ENCODE measurements at places on chromosomes 7 and 10.
A peak's percentile ranks its signal among the peaks of the same experiment; 100 is the strongest.

DNA sequence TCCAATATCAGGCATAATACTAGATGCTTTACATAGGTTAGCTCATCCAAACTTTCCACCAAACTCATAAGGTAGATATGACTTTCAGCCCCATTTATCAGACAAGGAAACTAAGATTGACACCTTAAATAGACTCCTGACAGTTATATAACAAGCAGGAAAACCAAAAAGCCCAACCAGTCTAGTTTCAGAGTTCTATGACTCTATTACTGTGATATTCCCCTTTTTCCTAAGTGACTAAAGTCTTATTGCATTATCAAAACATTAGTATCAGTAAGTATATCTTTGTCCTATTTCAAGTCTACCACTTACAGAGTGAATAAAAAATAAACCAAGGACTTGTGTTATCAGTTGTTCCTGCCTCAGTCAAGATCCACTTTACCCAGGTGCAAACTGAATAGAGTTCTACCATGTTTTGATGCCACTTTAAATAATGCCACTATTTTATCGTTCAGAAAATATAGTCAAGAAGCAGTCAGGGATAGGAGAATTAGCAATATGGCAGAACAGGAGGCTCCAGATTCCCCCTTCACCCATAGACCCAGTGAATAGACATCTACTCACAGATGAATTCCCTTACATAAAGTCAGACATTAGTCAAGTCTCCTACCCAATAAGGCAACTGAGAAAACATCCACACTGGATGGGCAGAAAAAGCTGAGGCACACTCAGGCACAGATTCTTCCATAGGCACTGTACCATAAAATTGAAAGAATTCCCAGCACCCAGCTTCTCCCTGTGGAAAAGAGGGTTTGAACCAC, 74.1 kb downstream of the CRPPA start:
- DNase-seq: no peak

DNA sequence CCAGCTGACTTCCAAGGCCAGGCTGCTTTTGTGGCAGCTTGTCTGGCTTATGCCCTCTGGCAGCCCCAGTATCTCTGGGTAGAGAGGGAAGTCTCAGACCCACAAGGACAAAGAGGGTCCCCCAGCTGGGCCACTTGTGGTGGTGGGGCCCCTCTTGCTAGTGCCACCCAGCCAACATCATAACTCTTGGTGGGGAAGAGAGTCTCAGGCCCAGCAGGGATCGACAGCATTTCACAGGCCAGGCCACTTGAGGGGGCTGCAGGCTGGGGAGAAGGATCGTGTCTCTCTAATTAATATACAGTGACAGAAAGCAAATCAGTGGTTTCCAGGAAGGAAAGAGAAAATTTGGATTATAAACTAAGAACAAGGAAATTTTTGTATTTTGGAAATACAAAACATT, 76.0 kb downstream of the TYW1B start:
- no peak for DNase-seq

- DNase-seq: no peak
These were observed 149.4 kb downstream of the USP6NL start for GRCh38 chr10:11462071-11462470.

DNA sequence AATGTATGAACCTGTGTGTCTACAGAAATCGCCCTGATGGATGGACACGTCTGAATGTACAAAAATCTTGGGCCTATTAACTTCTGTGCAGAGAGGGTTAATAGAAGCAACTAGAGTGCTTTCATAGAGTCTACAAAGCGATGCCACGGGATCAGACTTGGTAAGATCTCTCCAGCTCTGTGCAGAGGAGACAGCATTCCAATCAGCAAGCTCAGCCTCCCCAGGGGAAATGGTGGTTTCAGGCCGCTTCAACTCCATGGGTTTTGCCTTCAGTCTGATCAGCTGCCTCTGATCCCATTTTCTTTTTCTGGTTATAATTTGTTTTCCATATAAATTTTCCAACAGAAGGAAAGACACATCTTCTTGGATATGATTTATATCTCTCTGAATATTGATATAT, 35.1 kb upstream of the COBL start:
- no peak for DNase-seq

- DNase-seq: no peak
These were observed 74.0 kb downstream of the SLC16A9 start for GRCh38 chr10:59635502-59636290.

DNA sequence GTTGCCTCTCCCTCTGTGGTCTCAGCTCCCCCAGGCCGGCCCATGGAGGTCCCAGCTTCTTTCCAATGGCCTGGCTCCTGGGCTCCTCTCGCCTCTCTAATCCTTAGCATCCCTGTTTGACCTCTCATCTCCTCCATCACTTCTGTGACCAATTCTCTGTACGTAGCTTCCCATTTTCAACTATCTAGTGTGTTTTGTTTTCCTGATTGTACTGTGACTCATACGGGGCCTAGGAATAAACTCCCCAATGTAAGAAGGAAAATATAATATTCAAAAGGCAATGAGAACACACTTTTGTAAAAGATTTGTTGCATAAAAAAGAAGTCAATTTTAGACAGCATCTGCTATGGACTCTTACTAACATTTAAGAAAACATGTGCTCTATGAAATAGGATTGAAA, 90.3 kb downstream of the MKX start:
- DNase-seq: no peak

- DNase-seq: no peak
These were observed 44.5 kb downstream of the TAS2R16 start for GRCh38 chr7:122951006-122951405.

DNA sequence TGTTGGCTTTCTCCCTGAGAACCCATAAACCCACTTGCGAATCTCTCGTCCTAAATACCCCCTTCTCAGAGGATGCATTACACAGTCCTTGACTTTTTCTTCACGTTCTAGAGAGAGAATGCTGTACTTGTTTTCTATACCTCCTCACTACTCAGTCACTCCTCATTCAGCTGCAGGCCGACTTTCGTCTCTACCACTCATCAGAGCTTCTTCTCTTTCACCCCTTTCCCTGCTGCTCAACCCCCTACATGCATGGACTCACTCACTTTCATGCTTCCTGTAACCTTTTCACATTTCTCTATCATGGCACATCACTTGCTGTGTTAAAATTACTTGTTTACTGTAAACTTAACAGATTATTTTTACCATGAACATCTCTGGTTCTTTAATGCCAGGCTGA, 19.8 kb downstream of the MDFIC start:
- no peak for DNase-seq

GRCh38 chr10:50439806-50440205, 183.9 kb downstream of the SGMS1 start:
- DNase-seq: no peak

DNA sequence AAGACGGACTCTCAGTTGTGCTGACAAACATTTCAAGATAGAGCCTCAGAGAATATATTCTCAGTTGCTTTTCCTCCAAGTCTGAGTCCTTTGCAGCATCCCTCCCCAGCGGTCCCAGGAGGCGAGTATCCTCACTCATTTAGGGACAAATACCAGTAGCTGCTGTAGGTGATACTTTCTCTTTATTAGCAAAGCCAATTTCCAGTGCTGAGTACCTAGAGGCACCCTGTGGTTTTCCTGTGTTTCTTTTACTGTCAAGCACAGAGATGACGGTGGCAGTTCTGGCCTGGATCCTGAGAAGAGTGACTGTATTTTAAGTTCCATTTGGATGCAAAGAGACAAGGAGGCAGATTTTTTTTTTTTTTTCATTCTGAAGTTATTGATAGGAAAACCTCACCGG, 1058.4 kb downstream of the SORCS3 start:
- no peak for DNase-seq

DNA sequence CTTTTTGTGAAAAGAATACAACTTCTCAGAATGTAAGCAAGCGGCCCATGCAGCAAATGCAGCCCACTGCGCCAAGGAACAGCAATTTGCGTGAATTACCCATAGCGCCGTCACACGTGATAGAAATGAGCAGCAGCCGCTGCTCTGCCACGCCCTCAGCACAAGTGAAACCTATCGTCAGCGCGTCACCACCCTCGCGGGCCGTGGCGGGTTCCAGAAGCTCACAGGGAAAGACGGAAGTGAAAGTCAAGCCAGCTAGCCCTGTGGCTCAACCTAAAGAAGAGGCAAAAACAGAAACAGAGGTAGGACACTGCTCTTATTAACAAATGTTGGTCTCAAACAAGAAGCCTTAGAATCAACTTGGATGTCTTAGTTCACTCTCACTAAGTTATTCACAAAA, 70.5 kb downstream of the SHH start:
- DNase-seq: no peak

- no peak for DNase-seq
These were observed 386.0 kb downstream of the HGF start for GRCh38 chr7:81383846-81384245.

- no peak for DNase-seq
These were observed 354.1 kb upstream of the SEMA3A start for GRCh38 chr7:84548366-84549365.

DNA sequence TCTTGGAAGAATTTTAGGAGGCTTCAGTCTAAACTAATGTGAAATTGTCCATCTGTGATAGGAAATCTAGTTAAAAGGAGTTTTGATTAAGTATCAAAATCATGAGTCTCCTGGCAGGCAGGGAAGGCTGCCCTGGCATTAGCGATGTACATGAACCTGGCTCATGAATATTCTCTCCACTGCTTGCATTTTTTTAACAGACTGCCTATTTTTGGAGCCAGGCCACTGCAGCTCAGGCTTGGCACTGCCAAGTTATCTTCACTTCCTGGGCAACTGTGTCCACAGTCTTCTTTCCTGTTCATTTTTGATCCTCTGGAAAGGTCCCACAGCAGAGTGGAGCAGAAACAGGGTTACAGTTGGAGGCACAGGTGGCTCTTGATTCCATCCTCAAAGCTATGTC, 7.0 kb downstream of the GPR26 start:
- DNase-seq: no peak

- peak; percentile 60 for DNase-seq
These were observed 1.9 kb upstream of the SH2D4B start for GRCh38 chr10:80535671-80536360.

- no peak for DNase-seq
These were observed 14.9 kb downstream of the CHST3 start for GRCh38 chr10:71978988-71979691.

GRCh38 chr7:71769326-71769725, 637.4 kb downstream of the GALNT17 start:
- DNase-seq: no peak

DNA sequence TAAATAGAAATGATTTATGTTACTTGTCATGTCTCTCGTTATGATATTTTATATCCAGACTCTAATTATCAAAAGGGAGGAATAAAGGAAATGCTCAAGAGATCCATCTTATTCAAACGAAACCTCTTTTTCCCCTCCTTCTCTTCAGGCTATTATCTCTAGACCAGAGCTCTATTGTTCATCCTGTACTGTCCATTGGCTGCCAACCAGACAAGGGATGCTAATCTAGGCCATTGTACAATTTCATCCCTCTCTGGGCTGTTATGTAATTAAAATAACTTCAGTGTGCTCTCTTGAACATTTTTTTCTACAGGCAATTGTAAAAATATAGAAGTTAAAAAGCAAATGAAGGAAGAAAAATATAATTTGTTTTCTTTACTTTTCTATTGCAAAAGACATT, 220.4 kb downstream of the HDAC9 start:
- no peak for DNase-seq

GRCh38 chr7:103704701-103705100, 258.7 kb upstream of the SLC26A5 start:
- DNase-seq: no peak

DNA sequence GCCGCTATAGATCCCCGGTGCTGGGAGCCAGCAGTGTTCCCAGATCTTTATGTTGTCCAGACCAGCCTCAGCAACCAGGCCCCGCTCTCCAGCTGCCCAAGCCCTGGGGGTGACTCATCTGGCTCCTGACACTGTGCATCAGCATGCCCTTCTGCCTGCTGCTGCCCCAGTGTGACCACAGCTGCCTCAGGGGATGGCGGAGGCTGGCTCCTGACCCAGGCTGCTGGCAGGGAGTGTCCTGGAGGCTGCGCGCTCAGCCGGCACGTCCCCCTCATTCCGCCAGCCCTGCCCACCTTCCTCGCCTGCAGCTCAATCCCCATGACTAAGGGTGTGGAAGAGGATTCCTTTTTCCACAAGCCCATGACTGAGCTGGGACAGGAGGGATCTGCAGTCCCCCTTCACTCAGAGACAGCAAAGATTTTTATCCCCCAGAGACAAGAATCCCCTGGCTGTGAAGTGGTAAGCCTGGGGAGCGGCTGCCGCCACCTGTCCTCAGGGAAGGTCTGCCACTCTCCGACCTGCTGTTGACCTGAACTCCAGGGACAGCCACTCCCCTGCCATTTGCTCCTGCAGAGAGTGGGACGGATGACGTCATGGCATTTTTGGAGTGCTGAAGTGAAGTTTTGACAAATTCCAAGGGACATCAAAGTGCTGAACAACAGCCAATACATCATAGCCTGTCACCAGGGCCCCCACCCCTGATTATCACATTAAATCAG, 182.8 kb upstream of the BMPER start:
- DNase-seq: no peak

DNA sequence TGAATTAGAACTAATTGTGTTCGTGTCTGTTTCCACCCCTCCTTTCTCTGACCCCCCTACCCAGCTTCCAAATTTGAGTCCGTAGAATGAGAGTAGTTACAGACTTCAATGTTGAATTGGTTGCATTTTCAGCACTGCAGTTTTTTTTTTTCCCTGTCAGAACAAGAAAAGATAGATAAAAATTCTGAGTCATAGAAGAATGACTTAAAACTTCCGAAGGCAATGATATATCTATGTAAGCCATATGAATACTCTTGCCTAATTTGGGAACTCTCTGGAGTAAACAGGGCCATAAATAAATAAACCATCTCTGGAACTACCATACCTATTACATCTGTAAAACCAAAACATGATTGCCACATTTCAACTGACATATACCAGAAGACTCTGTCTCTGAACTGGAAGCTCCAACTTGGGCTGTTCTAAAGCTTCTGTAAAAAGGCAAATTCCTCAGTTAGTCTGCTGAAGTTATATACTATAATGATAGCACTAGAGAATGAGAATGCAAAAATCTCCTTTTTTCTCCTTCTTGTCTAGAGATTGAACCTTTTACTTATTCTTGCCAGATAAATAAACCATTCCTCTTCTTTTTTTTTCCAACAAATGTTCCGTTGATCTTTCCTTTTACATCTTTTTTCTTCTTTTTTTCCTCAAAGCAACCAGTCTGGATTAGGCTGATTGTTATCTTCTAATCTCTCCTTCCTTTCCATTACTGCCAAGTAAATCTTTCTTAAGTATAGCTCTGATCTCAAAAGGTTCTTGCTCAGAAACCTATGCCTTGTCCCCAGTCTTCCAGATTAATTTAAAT, 23.5 kb downstream of the VCL start:
- no peak for DNase-seq

DNA sequence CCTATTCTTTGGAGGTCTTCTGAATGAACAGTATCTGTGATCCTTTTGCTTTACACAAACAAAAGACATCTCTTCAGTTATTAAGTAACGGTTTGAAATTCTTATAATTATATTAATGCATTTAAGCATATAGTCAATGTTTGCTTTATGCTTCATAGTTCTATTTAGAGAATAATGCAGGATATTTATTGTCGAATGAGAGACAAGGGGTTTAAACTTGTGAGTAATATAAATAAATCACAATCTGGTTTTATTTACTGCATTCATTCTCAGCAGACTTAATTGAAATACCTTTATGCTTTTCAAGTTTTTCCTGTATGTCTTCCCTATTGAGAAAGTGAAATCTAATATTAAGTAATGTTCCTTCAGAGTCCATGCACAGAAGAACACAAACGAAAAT, 149.5 kb upstream of the LRRN3 start:
- no peak for DNase-seq
